T-helper 1 cell (primary cell): ENCODE measurements at places on chromosomes 13 and 19.

GRCh38 chr13:23754997-23755396, 134.2 kb downstream of the MIPEP start:
- no peak for DNase-seq

- no peak for DNase-seq
Measured at GRCh38 chr19:6667114-6667627, 2.8 kb downstream of the TNFSF14 start.

DNA sequence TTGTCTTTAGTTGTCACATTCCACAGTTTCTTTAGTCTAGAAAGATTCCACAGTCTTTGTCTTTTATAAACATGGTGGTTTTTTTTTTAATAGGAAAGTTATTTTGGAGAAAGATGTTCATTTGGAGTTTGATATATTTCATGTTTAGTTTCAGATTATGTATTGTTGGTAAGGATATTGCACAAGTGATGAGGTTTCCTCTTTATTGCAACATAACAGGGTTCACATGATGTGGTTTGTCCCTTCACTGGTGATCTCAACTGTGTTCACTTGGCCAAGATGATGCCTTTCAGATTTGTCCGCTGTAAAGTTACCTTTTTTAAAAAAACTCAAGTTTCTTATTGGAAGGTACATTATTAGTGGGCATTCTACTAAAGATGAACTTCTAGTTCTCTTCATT, 3.2 kb downstream of the ZNF230 start:
- DNase-seq = no peak

DNA sequence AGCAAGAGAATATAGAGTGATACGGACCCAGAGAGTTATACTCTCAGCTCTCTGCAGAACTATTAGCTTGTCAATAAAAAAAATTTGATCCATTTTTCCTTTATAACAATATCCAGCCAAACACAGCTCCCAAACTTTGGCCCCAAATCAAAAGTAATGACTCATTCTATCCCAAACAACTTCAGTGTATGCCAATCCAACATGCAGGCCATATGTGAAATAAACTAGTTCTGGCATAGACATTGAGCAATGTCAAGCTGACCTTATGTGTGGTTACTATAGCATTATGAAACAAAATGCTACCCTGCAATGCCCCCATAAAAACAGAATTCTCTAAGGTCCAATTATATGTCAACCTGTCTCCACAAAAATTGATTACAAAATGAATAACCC, 209.5 kb downstream of the DNAJC15 start:
- no peak for DNase-seq

DNA sequence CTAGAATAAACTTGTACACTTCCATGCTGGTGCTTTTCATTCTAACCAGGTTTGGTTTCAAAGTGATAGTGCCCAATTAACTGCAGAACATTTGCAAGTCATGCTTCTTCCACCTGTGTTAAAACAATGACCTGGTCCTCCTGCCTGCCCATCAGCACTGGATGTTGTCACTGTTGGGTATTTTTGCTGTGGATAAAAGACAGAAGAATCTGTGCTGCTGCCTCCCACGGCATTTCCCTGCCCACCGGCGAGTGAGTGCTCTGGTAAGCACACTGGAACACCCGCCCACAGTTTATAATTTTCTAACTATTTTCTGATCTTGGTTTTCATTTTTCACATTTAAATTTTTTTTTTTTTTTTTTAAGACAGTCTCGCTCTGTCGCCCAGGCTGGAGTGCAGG, 2.3 kb upstream of the AKAP8 start:
- DNase-seq = no peak

- DNase-seq = no peak
Measured at GRCh38 chr13:23618341-23618740, 48.1 kb downstream of the TNFRSF19 start.
